D721Med (cell line): ENCODE measurements at places on chromosomes 6 and 20.

DNA sequence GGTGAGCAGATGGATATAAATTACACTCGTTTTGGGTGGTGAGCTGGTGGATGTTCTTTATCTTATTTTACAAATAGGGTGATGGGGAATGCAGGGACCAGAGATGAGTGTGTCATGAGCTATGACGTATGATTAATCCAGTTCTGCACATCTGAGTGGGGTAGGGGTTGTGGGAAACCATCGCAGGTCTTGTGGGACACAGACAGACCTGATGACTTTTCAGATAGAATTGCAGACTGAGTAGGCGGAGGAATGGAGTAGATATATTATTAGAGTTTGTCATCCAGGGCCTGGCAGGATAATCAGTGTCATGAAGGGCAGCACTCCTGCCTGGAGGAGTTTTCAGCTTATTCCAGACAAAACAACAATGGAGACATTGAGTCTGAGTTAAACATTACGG, 12.9 kb upstream of the DSP start:
- no peak for DNase-seq

DNA sequence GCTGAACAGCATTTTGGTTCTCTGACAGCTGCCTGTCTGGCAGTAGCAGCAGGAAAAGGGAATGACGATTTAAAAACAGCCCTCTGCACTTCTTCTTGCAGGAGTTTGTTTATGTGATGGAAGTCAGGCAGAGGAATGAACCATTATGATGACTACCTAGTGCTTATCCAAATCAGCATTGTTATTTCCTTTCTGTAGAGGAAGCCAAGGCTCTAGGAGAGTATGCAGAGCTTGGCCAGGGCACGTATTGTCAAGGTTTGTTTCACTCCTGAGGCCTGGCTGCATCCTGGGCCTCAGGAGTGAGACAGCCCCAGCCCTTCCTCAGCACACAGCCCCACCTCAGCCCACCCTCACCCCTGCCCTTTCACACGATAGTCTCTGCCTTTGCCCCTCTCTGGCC, 68.5 kb downstream of the FAM229B start:
- no peak for DNase-seq

DNA sequence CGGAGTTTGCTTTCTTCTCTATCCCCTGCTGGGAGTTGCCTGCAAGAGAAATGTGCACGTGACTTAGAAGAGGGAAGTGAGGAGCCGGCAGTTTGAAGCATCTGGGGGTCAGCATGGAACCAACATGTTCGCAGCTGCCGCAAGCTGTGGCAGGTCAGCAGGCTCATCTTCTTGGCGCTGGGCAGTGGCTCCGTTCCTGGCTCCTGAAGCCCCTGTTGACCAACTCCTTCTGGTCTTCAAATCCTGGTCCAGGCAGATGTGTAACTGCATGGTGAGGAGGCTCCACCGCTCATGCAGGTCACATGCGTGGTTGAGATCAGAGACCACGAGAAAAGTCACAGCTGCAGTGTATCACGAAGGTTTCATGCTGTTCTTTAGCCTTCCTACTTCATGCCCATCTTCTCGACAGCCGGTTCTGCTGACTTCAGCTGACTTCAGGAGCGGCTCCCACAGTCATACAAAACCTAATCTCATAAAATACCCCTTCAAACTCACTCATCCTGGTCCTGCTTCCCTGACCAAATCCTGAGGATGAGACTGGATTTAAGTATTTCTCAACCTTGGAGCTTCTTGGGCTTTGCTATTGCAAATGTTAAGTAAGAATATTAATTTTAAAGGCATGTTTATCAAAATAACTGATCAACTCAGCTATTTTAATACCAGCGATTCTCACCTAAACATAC, 44.9 kb upstream of the BCAS1 start:
- no peak for DNase-seq

- no peak for DNase-seq
Measured at GRCh38 chr6:157089258-157089657, 234.1 kb downstream of the TMEM242 start.

- no peak for DNase-seq
Measured at GRCh38 chr6:80460257-80460865, 353.9 kb downstream of the BCKDHB start.

GRCh38 chr6:75024828-75025227, 181.0 kb downstream of the COL12A1 start:
- no peak for DNase-seq

DNA sequence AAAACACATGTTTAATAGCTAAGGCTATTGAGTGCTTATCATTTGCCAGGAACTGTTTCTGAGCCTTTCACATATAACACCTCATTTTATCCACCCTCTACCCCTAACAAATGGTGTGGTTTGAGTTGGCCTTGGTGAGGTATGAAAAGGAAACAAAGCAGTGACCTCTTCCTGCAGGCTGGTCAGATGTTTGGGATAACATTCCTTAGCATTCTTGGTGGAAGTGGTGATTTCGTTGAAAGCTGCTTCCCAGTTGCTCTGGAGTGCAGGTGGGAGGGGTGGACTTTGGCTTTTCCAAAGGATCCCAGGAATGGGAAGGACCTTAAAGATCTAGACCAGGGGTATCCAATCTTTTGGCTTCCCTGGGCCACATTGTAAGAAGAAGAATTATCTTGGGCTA, 41.3 kb downstream of the CARMIL1 start:
- no peak for DNase-seq
